ENCODE measurements at places on chromosomes 2 and 18.

- DNase-seq = no peak
Observed at GRCh38 chr18:67010919-67011318, 407.0 kb upstream of the CDH19 start.

GRCh38 chr18:26422472-26423162 lies 125.7 kb downstream of the KCTD1 start:
- no peak for DNase-seq

DNA sequence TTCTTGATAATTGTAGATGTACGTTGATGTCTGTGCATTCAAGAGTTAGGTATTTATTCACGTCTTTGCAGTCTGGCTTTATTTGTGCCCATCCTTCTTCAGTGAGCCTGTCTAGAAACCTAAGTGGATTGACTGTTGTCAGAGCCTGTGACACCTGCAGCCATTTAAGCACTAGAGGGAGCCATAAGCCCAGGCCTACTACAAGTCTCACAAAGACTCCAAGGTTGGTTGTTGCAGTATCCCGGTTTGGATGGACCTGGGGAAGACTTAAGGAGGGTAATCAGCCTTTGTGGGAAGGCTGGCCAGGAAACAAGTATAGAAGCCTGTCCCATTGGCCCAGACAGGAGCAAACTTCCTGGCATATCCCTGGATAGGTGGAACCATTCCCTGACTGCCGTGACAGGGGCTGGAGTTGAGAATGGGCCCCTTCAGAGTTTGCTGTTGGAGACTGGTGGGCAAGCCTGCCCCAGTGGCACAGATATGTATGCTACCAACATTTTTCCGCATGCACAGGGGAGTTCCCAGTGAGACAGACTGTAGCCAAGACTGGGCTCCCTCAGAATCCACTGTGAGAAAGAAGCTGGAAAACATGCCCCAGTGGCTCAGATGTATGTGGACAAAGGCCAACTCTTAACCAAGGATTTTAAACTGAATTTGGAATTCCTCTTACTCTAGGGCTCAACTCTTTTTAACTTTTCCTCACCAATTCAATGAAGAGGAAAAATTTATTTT lies 9.3 kb upstream of the LRRC30 start:
- no peak for DNase-seq

- no peak for DNase-seq
Observed at GRCh38 chr2:31430439-31431165, 16.1 kb upstream of the XDH start.

GRCh38 chr2:15383695-15384350 lies 177.3 kb downstream of the NBAS start:
- DNase-seq = no peak

DNA sequence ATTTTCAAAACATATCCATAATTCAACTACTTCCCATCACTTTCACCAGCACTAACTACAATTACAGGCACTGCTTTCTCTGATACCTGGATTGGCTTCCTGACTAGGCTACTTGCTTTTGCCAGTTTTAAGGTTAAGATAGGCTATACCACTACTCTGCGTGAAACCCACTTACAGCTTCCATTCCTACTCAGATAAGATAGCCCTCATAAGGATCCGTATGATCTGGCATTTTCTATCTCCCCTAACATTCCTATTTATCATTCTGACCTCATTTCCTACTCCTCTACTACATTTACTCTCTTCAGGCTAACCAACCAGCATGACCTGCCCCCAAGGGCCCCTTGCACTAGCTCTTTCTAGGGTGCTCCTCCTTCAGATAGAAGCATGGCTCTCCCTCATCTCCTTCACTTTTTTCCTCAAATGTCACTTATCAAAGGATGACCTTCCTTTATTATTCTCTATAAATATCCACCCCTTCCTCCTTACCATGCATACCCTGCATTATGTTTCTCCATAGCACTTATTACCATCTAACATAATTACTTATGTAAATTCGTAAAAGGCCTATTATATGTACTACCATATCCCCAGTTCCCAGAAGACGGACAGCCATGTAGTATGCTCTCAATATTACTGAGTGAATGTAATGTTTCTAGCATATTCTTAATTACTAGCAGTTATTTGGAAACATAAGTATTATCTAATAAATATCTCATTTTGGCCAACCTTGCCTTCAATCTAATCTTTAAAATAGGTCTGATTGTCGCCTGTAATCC lies 4.4 kb downstream of the TIA1 start:
- DNase-seq = no peak

DNA sequence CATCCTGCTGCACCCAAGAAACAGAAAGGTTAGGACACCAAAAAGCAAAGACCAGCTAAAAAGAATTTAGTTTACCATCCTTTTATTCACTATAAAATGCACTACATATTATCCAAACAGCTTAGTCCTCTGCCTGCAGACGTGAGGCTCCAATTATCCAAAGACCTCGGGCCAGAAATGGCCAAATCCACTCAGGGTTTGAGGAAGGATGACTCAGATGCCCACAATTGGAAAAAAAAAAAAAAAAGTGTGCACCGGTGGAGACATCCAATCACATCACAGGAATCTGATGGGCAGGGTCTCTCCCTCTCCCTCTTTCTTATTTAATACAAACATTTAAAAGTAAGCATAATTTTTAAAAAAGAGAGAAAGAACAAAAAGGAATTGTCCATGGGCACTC lies 65.7 kb downstream of the TRABD2A start:
- no peak for DNase-seq

GRCh38 chr18:9648431-9649163 lies 34.2 kb upstream of the PPP4R1 start:
- DNase-seq = no peak

DNA sequence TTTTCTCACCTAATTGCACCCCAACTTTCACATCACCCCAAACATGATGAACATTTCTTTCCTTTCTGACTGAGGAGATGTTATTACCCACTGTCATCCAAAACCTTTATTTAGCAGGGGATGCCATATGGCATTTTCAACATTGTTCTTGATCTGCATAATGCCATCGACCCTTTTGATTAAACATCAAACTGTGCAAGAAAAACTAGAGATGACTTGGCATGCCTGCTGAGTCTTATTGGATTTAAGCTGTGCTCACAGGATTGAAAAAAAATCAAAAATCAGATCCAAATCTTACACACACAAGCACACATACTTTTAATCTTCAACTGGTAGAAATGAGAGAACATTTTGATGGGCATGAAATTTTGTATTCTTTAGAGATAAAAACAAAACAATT lies 536.0 kb downstream of the TMX3 start:
- DNase-seq = no peak

- no peak for DNase-seq
Observed at GRCh38 chr2:10297959-10298531, 4.7 kb upstream of the HPCAL1 start.

DNA sequence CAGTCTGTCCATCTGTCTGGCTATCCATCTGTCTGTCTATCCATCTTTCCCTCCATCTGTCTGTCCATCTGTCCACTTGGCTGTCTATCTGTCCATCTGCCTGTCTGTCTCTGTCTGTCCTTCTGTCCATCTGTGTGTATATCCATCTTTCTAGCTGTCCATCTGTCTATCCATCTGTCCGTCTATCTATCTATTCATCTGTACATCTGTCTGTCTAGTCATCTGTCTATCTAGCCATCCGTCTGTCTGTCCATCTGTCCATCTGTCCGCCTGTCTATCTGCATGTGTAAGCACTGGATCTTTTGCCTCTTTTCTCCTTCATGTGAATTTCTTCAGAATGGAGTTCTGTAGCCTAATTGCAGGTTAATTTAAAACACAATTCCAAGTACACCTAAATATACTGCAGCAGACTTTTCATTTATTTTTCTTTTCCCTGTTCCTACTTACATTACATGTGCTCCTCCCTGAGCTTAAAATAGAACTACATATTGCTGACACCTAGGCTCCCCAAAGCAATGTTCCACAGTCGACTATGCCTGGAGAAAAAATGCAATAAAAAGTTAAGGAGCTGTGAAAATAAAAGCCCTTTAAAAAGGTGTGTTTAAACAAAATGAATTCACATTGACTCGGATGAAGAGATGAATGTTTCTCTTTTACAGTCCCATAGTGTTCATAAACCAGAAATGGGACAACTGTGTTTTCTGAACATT lies 37.4 kb upstream of the TXNDC2 start:
- DNase-seq = no peak

GRCh38 chr2:168600949-168601348 lies 144.9 kb downstream of the CERS6 start:
- no peak for DNase-seq

DNA sequence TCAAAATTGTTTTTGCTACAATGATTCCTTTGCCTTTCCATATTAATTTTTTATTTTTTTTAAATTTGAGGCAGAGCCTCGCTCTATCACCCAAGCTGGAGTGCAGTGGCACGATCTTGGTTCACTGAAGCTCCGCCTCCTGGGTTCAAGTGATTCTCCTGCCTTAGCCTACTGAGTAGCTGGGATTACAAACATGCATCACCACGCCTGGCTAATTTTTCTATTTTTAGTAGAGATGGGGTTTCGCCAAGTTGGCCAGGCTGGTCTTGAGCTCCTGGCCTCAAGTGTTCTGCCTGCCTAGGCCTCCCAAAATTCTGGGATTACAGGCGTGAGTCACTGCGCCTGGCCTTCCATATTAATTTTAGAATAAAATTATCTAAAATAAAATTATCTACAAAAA lies 41.3 kb downstream of the PTPN4 start:
- DNase-seq = no peak

GRCh38 chr2:79271456-79271855 lies 111.9 kb upstream of the REG3A start:
- no peak for DNase-seq

DNA sequence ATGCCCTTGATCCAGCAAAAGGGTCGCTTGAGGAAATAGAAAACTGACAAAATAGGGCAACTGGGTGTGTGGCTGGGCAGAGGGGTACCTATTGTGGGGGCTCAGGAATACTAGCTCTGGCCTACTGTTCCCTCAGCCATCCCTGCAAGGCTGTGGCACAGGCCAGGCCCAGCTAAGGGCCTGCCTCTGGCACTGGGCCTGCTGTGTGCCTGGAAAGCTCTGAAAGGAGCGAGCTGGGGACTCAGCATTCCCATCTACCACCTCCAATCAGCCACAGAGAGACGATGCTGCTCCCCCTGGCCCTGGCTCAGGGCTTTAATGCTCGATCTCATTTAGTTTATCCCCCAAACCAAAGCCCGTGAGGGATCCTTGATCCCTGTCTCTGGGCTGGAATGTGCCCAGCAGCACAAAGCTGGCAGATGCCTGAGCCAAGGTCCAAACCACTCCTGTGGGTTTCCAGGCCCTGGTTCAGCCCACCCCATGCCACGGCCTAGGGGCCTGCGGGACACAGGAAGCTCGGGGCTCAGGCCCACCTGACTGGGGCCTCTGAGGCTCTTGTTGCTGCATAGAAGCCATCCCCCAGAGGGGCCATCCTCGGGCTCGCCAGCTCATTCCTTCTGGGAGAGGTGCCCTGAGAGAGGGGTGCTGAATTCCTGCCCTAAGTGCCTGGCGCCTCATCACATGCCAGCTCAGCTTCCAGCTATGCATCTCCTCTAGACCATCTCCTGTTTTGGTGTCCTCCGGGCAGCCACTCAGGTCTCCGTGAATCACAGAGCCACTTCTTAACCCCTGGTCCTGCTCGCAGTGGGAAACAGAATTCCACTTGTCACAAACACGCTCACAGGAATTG lies 43.0 kb upstream of the KCNF1 start:
- no peak for DNase-seq

- no peak for DNase-seq
Observed at GRCh38 chr2:12717191-12718014, 667 bp downstream of the TRIB2 start.

DNA sequence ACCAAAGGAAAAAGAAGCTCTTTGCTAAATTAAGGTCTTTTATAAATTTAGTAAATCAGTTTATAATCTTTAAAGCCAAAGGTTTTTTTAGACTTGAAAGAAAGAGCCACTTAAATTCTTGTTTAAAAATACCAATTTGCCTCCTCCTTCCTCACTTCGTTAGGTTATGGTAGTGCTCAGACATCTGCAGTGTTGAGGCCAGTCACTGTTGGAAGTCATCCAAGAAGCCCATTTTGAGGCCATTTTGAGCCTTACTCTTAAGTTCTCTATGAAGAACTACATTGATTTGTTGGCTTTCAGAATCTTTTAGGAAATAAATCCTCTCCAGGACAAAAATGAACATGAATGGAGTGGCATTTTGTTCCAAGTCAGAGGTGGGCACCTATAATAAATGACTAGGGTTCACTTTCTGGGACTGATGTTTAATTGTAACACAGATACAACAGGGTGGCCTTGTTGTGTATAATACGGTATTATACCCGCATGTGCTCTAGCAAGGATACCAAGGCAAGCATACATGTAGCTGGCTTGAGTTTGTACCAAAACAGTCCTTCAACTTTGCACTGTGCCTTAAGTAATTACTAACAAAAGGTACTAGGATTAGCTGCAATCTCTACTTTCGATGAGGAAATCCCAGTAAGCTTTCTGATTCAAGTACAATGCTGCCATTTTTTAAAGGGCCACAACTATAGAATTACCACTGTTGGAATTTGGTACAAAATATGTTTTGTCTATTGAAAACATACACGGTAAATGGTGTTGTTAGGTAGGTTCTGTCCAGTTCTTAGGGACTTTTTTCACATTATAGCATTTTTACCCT lies 22.8 kb downstream of the SLC66A3 start:
- no peak for DNase-seq

DNA sequence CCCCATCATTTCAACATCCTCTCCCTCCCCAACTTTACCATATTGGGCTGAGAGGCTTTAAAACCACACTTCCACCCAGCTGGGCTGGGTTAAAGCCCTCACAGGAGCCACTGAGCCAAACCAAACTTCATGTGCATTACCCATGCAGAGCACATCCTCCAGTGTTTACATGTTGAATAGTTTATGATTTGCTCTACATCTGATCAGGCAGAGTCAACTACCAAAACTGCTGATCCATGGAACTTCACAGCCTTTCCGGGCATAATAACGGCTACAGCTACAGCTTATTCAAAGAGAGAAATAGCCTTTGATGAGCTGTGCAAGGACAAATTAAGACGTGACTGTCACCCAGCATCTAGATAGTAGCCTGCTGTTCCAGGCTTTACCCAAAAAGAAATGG lies 39.0 kb downstream of the MAIP1 start:
- no peak for DNase-seq

GRCh38 chr2:138335036-138335435 lies 166.5 kb upstream of the SPOPL start:
- no peak for DNase-seq

GRCh38 chr2:56613254-56613653 lies 429.5 kb downstream of the CCDC85A start:
- DNase-seq = no peak

Measured in occipital lobe (tissue), 3 donors.